ENCODE measurements at places on chromosomes 5 and 9.

- DNase-seq: no peak
Observed at GRCh38 chr5:169281625-169282024, 19.3 kb downstream of the SLIT3 start.

DNA sequence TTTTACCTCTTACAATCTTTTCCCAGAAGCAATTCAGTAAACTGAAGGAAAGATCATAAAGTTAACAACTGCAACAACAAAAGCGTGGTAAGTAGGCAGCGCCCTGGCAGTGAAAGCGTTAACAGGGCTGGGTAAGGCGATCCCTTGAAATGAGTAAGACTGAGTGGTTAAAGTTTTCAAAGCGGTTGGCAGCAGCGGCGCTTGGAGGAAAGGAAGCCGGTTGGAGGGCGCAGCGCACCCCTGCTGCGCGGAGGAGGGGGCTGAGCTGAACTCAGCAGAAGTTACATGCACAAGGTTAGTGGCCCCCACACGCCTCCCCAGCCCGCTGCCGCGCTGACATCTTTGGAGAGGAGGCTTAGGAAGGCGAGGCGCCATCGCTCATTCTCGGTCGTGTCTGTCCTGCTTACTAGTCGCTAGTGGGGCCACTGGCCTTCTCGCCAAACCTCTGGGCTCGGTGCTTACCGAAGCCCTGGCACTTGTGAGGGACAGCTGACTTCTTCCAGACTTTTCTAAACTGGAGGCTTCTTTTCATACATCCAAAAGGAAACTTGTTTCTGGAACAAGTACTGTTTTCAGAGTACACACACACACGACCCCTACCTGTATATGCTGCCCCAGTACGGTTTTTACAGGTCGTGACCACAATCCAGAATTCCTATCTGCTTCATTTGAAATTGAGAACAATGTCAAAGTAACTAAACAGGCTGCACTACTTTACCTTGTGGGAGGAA, at the start of gene SH3RF2:
SH3RF2 (plus strand) TSS at position 178 of the 731 bp plus-strand sequence. CDS start 1,351 bp downstream, outside the sequence.
- peak; percentile 70 for DNase-seq

DNA sequence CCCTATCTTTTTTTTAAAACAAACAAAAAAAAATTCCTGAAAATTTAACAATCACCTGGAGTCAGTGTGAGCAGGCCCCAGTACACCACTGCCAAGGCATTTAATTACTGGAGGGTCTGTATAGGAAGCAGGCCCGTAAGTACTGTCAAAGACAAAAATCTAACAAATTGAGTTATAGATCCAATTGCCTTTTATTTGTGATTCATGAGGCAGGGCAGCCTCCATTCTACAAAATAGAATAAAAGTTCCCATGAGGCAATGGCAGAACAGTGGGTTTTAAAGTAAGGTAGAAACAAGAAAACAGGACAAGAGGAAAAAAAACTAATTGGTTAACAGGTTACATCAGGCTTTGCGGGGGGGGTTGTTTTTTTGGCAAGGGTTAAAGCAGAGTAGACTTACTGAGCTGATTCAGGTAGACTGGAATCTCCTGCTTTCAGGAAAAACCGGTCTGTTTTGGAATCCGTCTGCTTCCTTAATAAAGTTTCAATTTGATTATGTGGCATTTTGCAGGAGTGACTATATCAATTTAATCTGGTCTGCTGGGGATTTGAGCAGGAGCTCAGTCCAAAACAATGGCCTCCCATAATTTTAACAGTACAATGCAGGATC, 48.9 kb downstream of the AUH start:
- no peak for DNase-seq

DNA sequence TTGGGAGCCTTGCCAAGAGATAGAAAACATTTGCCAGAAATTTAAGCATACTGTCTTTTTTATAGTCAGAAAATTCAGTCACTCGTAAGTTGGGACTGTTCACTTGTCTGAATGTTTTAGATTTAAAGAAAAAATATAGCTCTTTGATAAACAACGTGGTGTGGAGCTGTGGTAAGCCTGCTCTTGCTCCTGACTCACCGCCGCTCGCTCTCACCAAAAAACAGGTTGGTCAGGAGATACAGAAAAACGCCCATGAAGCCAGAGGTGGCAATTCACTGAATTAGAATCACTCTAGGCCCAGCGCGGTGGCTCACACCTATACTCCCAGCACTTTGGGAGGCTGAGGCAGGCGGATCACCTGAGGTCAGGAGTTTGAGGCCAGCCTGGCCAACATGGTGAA, 6.2 kb downstream of the LNPEP start:
- peak; percentile 19 for DNase-seq

- DNase-seq: no peak
Observed at GRCh38 chr9:79709743-79710674, 138.2 kb downstream of the TLE4 start.

DNA sequence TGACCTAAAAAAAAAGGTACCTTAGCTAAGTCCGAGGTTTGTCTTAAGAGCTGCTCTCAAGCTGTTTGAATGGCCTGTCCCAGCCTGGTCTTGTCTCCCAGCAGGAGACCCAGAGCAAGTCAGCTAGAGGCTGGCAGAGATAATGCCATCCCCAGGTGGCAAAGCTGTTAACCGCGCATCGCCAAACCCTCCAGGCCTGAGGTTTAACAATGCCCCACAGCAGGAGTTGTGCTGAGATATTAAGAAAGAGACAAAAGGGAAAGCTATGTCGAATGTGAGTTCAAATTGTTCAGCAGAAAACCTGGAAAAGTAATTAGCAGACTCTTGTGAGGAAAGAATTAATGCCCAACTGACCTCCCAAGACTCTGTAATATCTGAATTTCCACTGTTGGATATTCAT, 187.1 kb downstream of the FSTL4 start:
- DNase-seq: peak; percentile 4

Measured in hematopoietic multipotent progenitor cell treated with erythropoietin and hydrocortisone succinate and interleukin-3 and kit ligand, for 4 days (in vitro differentiated cells).